ENCODE measurements at places on chromosomes 16 and 17. TPM values are rescaled to one million over a fixed set of nuclear protein-coding genes. Genes with fewer than 3 reads are reported as not detected.
A peak's percentile ranks its signal among the peaks of the same experiment; 100 is the strongest.

GRCh38 chr16:78811247-78811646 is 711.8 kb downstream of the WWOX start:
- no peak overlapping the region for H3K27ac ChIP-seq
- H3K27me3 ChIP-seq = no peaks in the 10 kb centered on the region
- no peaks in the 10 kb centered on the region for H3K36me3 ChIP-seq
- DNase-seq = no peak

- no peak overlapping the region for H3K4me3 ChIP-seq
- no peaks in the 10 kb centered on the region for H3K36me3 ChIP-seq
- DNase-seq = peak; percentile 94
- H3K27me3 ChIP-seq = no peaks in the 10 kb centered on the region
- H3K27ac ChIP-seq = no peak overlapping the region
- H3K4me1 ChIP-seq = no peaks in the 10 kb centered on the region
These were observed 5.6 kb downstream of the CORO6 start for GRCh38 chr17:29617125-29617480.

DNA sequence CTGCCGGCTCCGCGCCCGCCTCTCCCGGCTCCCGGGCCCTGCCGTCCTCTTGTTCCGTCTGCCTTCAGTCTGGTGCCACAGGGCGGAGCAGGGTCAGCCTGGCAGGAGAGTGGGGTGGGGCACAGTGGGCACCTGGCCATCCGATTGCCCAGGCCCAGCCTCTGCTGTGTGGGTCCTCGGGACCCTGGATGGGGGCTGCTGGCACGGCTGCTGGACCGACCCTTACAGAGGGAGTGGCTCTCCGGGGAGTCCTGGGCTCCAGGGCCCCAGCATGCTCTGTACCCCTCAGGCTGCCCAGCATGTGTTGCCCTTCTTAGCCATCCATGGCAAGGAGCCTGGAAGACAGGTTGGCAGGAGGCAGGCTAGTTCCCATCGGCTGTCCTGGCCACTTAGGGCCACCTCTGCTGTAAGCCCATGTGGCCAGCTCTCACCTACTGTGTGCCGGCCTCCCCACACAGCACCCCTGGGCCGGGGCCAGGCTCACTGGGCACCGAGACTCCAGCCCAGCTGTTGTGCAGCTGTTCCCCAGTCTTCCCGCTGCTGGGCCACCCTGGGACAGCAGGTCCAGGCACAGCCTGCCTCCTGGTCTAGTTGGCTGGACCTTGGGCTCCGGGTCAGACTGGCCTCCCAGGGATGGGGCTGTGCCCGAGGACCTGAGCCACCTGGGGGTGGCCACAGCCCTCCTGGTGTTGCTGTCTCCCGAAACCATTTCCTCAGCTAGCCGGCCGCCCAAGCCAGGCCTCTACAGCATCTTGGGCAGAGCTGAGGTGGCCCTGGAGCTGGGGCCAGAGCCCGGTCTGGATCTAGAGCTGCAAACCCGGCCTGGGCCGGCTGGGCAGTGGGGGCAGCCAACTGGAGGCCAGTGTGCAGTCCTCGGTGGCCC is 24.9 kb downstream of the BAHCC1 start:
- no peak overlapping the region for H3K4me3 ChIP-seq
- H3K4me1 ChIP-seq = no peaks in the 10 kb centered on the region
- no peaks in the 10 kb centered on the region for H3K27me3 ChIP-seq
- no peaks in the 10 kb centered on the region for H3K36me3 ChIP-seq
- H3K27ac ChIP-seq = peak overlapping the region; percentile 86

DNA sequence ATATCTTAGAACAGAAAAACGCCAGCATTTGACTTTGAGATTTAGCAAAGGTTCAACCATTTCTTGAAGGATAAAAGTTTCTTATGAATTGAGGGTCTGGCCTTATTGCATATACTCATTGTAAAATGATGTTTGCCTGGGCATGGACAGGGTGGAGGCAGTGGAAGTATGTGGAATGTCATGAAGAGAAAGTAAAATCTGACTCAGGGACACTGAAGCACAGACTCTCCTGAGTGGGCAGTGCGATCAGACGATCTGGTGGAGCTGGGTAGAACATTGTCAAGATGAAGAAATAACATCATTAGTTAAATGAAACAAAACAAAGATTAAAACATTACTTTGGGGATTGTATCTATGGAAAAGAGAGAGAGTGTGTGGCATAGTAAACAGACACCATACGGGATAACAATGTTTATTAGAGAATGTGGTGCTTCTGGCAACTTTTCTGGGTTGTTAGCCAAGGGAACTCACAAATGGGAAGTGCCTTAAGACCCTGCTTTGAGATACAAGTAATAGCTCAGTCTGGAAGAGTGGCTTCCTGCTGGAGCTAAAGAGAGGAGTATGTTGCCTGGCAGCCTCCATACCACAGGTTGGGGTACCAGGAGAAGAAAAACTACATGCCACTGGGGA is 4.4 kb downstream of the MAP3K3 start:
- H3K27me3 ChIP-seq = no peaks in the 10 kb centered on the region
- H3K4me1 ChIP-seq = peaks cover 5% of the 10 kb centered on the region
- H3K36me3 ChIP-seq = no peaks in the 10 kb centered on the region
- H3K4me3 ChIP-seq = no peak overlapping the region
- H3K27ac ChIP-seq = no peak overlapping the region

DNA sequence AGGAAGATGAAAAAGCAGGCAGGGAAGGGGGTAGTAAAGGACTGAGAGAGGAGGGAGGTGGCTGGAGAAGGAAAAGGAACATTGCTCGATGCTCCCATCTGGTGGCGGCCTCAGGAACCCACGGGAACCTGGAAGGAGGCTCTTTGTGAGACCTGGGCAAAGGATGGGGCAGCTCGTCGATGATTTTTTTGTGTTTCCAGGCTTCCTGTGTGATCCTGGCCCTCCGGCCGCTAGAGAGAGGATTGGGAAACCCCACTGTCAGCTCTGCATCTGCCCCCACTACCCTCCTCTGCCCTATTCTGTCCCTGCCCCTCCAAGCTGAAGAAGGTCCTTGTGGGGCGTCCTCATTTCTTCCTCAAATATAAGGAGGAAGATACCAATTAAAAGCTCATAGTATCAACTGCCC is 6.6 kb downstream of the WFIKKN2 start:
- no peaks in the 10 kb centered on the region for H3K27me3 ChIP-seq
- no peaks in the 10 kb centered on the region for H3K36me3 ChIP-seq
- peak; percentile 91 for DNase-seq
- H3K4me3 ChIP-seq = no peak overlapping the region
- no peaks in the 10 kb centered on the region for H3K4me1 ChIP-seq

DNA sequence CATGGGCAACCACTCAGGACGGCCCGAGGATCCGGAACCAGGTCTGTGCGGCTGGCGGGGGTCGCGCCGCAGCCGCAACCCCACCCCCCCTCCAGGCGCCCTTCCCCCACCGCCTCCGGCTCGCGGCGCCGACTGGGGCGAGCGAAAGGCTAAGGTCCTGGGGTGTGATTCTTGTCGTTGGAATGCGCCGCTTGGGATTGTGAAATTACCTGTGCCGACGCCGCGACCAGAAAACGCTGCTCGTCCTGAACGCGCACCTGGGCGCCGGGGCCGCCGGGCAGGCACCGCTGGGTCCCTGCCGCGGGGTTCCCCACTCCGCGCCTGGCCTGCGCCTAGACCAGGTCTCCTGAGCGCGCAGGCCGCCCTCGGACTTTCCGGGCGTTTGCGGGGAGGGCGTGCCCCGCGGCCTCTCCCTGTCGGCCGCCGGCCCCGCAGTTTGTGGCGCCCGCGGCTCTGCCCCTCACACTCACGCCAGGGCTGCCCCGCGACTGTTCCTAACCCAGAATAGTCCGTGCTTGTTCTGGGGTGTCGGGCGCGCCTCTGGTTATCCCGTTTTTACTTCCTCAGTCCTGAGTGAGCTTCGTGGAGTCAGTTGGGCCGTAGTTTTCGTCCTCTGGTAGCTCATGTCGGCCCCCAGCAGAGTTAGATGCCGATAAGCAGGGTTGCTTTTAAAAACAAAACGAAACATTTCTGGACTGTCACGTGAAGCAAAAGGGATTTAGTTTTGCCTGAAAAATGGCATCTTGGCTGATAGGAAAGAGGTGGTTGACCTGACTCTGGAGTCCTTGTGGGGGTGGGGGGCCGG is 147.2 kb downstream of the SPECC1 start:
- H3K4me3 ChIP-seq = peak overlapping the region; percentile 53
- H3K27ac ChIP-seq = peak overlapping the region; percentile 49
- H3K36me3 ChIP-seq = no peaks in the 10 kb centered on the region
- peak; percentile 76 for DNase-seq

GRCh38 chr16:1439058-1439698 is 5.2 kb downstream of the CCDC154 start:
- no peaks in the 10 kb centered on the region for H3K27me3 ChIP-seq
- no peaks in the 10 kb centered on the region for H3K36me3 ChIP-seq
- H3K4me3 ChIP-seq = no peak overlapping the region
- no peaks in the 10 kb centered on the region for H3K4me1 ChIP-seq

Gene RNF227
- 1.9 TPM for total RNA-seq

Gene ADAM11
- total RNA-seq = 1.4 TPM

Measured in aorta (tissue), 5 donors.